MCF 10A (cell line): ENCODE measurements at places on chromosomes 4 and X. TPM values are rescaled to one million over a fixed set of nuclear protein-coding genes. Genes with fewer than 3 reads are reported as not detected.

- no peak for DNase-seq
Measured at GRCh38 chr4:38944440-38944839, 76.8 kb downstream of the FAM114A1 start.

Gene HAND2
- total RNA-seq, result not detected in 2 replicates

GRCh38 chrX:131332331-131332730 is 43.2 kb upstream of the IGSF1 start:
- peak; percentile 8 for DNase-seq

Gene KLHL34
- total RNA-seq, result not detected in 2 replicates

GRCh38 chr4:79141530-79141929 is 184.3 kb downstream of the NAA11 start:
- DNase-seq, result peak; percentile 47

Gene SUPT20HL1
- total RNA-seq, result not detected in 2 replicates

Gene FRAS1
- total RNA-seq, result 2.0 and 2.1 TPM in 2 replicates

DNA sequence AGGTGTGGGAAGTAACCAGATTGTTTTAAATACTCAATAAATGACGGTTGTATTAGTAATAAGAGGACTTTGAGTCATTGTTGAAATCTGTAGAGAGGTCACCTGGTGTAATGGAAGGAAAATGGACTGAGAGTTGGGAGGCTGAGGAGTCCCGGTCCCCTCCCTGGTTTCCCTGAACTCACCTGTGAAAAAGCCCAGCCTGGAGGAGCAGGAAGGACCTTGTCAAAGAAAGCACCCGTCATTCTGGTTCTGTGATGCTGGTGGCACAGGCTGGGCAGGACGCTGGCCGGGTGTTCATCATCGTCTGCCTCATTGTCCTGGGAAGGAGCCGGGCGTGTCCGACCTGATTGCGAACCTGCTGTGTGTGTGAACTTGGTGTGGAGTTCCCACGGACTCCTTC is 70.8 kb downstream of the SORCS2 start:
- DNase-seq, result no peak

DNA sequence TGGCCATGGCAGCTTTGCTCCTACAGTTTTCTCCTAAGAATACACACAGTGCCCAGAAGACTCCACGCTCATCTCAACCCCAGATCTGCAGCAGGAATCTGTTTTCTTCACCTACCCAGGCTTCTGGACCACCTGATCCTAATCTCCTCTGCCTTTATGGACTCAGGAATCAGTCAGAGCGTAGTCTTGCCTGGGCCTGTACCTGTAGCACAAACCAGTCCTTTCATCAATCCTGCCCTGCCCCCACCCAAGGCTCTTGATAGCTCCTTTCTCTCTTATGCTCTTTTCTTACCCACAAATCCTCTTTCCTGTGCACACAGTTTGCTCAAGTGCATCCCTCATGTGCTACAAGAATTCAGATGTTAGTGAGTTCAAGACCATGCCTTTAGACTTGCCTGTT is 89.7 kb downstream of the ZNF718 start:
- no peak for DNase-seq

DNA sequence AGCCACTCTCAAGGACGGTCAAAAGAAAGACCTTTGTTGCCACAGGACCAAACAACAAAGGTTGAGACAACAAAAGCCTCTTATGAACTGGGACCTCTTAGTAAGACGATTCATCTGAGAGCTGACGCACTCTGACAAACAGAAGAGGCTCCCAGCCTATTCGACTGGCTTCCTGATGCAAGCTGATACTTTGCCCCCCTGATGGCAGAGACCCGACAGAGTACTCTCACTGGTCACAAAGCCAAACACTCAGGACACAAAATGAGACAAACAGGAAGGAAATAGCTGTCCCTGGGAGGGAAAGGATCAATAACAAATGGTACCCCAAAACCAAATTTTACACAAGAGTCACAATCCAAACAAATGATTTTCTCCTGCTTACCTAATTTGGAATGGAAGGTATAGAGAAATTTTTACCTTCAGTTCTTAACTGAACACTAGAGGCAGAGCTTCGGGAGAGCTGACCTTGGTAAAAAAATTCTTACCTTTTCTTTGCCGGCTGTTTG is 75.2 kb upstream of the PLAC8 start:
- DNase-seq, result no peak

Gene MAGEB1
- not detected in 2 replicates for total RNA-seq

GRCh38 chr4:20926529-20926928 is 226.3 kb downstream of the PACRGL start:
- DNase-seq, result no peak

- no peak for DNase-seq
Measured at GRCh38 chrX:44997282-44997812, 124.4 kb downstream of the KDM6A start.

DNA sequence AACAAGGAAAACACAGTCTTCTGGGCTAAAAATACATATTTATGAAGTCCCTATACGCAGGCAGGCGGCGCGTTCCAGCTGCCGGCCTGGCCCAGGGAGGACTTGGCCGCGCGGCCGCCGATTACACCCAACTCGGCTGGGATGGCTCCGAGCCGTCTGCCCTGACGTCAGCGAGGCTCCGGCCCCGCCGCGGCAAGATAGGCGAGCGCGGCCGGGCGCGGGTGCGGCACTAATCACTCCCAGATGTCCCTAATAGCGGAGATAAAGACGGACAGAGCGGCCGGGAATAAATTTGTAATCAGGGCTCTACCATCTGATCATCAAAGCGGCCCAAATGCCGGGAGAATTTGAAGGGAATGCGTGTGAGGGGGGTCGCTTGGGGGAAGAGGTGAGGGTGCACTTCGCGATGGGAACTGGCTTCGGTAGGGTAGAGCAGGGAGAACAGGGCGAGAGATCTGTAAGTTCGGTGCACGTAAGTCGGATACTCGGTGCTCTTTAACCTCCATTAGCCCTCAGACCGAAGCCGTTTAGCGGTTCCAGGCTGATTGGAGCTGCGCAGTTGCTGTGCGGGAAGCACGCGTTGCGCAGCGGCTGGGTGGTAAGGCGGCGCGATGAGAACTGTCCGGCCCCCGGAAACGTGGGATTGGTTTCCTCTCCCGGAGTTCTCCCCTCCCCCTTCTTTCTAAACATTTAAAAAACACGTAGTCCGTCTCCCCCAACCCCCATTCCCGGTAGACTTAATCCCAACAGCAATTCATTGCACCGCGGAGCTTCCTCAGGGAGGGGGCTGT is 7.7 kb downstream of the HAND2 start:
- no peak for DNase-seq

DNA sequence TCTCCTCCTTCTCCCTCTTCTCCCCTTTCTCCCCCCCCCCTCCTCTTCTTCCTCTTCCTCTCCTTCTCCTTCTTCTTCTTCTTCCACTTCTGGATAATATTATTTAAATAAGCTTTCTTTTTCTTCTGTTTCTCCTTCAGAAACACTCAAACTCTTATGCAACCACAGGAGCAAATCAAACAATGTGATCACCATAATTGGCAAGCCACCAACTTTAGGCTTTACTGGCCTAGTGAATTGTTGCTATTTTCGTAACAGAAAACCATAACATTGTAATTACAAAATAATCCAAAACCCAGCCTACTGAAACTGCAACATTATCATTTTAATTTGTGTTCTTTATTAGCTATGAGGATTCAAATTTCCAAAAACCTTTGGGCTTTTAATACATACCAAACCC is 14.3 kb downstream of the DCAF8L1 start:
- peak; percentile 84 for DNase-seq

Gene CTSO
- total RNA-seq, result 2.3 and 5.2 TPM in 2 replicates

Gene PABPC1L2A
- not detected in 2 replicates for total RNA-seq

Gene LRAT
- total RNA-seq, result 3.5 and 5.8 TPM in 2 replicates

DNA sequence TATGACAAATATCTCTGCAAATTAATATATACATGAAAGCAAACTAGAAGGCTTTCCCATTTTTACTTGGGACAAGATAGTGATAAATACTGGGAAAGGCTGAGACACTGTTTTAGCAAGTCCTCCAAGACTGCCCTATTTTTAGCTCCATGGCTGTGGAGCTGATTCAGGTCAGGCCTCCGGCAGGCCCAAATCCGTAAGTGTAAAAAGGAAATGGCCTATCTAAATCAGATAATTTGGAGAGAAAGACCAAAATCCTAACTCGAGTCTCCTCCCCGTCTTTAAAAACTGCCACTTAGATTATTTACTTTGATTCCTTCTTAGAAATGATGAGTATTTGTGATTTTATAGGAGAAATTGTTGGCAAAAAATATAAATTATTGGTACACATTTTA is 2.9 kb downstream of the OTUD4 start:
- DNase-seq, result peak; percentile 28

GRCh38 chrX:66408507-66408906 is 230.4 kb downstream of the EDA2R start:
- peak; percentile 20 for DNase-seq

Gene ADH1B
- 24.2 and 32.0 TPM in 2 replicates for total RNA-seq

- DNase-seq, result no peak
Measured at GRCh38 chr4:149584722-149585121, 230.9 kb downstream of the IQCM start.

Gene C4orf50
- total RNA-seq, result not detected in 2 replicates

- no peak for DNase-seq
Measured at GRCh38 chr4:7392438-7393421, 42.0 kb downstream of the PSAPL1 start.

- DNase-seq, result no peak
Measured at GRCh38 chrX:41935832-41936231, 12.5 kb upstream of the CASK start.

Gene ADGRA3
- total RNA-seq, result 25.2 and 27.3 TPM in 2 replicates

DNA sequence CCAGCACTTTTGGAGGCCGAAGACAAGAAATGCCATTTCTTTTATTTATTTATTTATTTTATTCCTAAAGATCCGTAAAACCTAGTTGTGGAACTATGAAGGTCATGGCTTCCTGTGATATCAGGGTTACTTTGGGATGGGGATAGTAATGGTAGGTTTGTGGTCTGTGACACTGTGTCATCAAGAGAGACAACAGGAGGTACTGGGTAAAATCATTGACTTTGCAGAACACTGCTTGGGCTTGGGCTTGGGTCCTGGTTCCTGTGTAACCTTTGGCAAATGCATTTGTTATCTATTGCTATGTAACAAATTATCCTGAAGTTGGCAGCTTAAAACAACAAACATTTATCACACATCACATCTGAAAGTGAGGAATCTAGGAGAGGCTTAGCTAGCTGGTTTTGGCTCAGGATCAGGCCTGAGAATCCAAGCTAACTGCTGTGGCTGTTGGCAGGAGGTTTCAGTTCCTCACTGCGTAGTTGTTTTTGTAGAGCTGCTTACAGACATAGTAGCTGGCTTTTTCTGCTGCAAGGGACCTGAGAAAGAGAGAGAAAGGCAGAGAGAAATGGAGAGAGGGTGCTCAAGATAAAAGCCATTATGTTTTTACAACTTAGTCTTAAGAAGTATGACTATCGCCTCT is 576.4 kb upstream of the SLIT2 start:
- DNase-seq, result no peak

DNA sequence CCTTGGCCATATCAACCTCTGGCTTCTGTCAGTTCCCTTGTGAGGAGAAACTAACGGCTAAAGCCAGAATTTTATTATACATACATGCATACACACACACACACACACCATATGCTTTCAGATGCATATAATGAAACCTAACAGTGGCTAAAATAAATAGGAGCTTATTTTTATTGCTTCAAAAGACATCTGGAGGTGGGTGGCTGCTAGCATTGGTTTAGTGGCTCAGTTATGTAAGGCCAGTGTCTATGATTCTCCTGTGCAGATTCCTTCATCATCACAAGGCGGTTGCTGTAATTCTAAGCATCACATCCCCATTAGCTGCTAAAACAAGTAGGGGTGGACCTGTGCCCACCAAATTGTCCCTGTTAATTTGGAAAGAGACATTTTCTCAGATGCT is 110.8 kb downstream of the MAPK10 start:
- no peak for DNase-seq

DNA sequence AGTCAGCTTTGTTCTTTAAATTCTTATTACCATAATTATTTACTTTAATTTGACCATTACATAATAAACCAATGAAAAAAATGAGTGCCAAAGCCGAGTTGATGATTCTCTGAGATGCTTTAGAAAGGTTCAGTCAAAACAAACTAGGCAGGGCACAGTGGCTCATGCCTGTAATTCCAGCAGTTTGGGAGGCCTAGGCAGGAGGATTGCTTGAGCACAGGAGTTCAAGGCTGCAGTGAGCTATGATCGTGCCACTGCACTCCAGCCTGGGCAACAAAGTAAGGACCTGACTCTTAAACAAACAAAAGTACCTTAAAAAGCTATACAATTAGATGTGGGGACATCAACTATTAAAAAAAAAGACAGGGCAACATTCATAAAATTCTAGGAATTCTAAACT is 75.0 kb downstream of the AFAP1 start:
- no peak for DNase-seq

- no peak for DNase-seq
Measured at GRCh38 chr4:150591406-150591805, 9.5 kb downstream of the MAB21L2 start.

Gene EIF2S3
- total RNA-seq, result 354 and 391 TPM in 2 replicates

Gene SNCA
- total RNA-seq, result 29.1 and 34.8 TPM in 2 replicates

GRCh38 chr4:102832667-102833066 is 5.3 kb upstream of the UBE2D3 start:
- DNase-seq, result no peak

Gene RXFP1
- total RNA-seq, result 3.9 and 4.7 TPM in 2 replicates

Gene MED14
- 35.6 and 36.4 TPM in 2 replicates for total RNA-seq

Gene RTL5
- not detected in 2 replicates for total RNA-seq

- no peak for DNase-seq
Measured at GRCh38 chr4:45082101-45082500, 355.7 kb upstream of the GNPDA2 start.

Gene CNKSR2
- not detected in 2 replicates for total RNA-seq

DNA sequence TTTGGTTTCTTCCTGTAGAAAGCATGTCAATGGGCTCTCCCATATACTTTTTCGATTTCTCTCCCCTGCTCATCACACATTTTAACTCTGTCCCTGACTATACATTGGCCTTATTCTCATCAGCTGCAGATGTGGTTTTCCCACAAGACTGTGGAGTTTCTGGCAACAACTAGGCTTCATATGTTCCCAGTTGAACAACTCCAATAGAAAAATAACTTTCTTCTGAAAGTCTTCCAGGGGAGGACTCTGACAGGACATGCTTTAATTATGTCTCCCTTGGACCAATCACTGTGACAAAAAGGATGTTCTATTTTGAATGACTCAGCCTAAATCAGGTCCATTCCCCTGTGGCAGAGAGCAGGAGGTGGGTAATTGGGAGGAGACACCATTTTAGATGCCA is 28.1 kb downstream of the SPANXC start:
- no peak for DNase-seq

DNA sequence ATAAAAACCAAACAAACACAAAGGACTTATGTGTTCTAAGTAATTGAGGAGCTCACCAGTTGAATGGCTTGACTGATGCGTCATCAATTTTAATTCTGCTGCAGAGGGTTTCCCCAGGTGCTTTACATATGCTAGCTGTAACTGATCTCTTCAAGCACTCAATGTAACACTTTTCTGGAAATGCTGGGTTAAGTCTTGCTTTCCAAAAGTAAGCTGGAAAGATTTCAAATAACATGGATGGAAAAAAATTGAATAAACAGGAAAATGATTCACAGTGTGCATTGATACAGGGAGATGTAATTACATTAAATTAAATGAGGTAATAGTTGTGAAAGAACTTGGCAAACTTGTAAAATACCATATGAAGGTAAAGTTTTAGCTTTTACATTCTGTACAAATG is 186.7 kb upstream of the WDFY3 start:
- peak; percentile 58 for DNase-seq
